ENCODE measurements at places on chromosomes 7 and 10.

- no peak for DNase-seq
Measured at GRCh38 chr7:137454767-137455166, 111.2 kb upstream of the PTN start.

- no peak for DNase-seq
Measured at GRCh38 chr7:87028636-87029035, 30.8 kb downstream of the ELAPOR2 start.

DNA sequence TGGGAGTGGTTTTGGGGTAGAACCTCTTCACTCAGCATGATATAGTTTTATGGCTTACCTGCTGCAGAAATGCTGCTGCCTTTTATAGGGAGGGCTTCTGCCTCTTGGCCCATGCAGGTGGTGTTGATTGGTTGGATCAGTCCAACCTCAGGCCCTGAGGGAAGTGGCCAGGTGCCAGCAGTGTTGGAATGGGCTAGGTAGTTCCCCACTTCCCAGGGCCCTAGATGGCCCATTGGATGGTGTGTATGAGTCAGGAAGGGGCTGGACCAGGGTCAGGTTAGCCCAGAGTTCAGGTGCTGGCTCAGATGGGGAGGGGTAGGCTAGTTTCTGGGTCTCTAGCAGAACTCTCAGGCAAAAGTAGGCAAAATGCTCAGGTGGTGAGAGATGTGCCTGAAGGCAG lies 455.5 kb downstream of the CCSER2 start:
- DNase-seq: no peak

GRCh38 chr7:49775949-49776443 lies 2.6 kb downstream of the VWC2 start:
- no peak for DNase-seq

- DNase-seq: no peak
Measured at GRCh38 chr10:79418274-79418673, 27.1 kb downstream of the ZCCHC24 start.
